ENCODE measurements at places on chromosomes 5 and 9. TPM values are rescaled to one million over a fixed set of nuclear protein-coding genes. Genes with fewer than 3 reads are reported as not detected.

DNA sequence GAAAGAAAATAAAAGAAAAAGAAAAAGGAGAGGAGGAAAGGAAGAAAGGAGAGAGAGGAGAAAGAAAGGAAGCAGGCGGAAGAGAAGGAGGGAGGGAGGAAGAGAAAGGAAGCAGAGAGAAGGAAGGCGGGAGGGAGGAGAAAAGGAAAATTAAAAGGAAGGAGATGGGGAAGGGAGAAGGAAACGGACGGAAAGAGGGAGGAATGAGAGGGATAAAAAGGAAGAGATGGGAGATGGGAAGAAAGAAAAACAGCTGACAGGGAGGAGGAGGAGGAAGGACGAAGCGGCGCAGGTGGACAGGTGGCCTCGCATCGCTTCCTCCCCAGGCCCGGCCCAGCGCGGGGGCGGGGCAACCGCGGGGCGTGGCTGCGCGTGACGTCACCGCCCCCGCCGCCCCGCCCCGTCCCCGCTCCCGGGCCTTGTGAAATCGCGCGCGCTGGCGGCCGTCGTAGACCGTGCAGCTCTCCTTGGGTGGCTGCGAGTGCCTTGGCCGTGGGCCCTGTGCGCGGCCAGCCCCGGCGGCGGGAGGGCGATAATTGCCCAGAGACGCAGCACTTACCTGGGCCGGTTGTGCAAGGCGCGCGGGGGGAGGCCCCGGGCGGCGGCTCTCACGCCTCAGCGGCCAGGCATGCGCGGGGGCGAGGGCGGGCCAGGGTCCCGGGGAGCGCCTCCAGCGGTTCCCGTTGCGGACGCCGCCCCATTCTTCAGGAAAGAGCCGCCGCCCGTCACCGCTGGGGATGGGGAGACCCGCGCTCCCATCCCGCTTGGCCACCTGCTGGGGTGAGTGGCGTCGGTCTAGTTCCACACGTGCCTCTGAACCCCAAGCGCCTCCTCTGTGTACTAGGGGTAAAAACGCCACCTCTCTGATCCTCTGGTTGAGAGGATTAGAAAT is 49.6 kb upstream of the FOXE1 start:
- peak; percentile 93 for ATAC-seq

- ATAC-seq, result no peak
Measured at GRCh38 chr9:2663461-2664173, 42.0 kb downstream of the VLDLR start.

GRCh38 chr5:97839341-97840086 is 656.5 kb upstream of the RIOK2 start:
- no peak for ATAC-seq

- no peak for ATAC-seq
Measured at GRCh38 chr5:75050415-75050814, 1.9 kb downstream of the GCNT4 start.

AHRR gene
- total RNA-seq, result 0.62 TPM

DNA sequence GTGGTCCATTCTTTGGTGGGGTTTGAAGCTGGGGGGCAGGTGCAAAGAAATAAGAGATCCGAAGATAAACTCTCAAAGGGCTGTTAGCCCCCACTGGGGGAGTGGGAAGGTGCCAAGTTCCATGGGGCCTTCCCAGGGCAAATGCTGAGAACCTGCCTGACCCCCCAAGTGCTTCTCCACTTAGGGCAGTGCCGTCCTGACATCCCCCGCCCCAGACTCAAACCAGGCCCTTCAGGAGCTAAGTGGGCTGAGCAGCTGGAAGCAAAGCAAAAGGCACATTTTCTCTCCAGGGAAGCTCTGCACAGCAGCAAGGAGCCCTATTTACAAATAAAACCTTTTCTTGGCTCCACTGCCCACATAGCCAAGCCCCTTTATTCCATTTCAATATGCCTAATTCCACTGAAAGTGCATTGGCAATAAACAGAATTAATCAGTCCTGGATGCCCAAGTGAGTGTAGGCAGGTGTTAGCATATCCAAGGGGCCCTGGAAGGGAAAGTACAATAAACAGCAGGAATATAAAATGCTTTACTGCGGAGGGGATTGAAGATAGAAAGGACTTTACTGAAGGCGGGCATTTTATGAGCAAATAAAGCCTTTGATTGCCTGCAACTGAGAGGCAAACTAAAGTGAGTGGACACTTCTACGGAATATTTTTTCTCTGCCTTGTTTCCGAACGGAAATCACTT is 44.6 kb downstream of the WHRN start:
- no peak for ATAC-seq

- no peak for ATAC-seq
Measured at GRCh38 chr9:109805050-109805449, 25.1 kb downstream of the PALM2AKAP2 start.

DNA sequence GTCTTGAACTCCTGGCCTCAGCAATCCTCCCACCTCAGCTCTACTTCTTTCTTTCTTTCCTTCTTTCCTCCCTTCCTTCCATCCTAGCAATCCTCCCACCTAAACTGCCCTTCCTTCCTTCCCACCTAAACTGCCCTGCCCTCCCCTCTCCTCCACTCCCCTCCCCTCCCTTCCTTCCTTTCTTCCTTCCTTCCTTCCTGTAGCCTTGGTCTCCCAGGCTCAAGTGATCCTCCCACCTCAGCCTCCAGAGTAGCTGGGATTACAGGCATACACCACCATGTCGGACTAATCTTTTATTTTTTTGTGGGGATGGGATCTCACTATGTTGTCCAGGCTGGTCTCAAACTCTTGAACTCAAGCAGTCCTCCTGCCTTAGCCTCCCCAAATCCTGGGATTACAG is 65.8 kb downstream of the NFIB start:
- ATAC-seq, result no peak

- no peak for ATAC-seq
Measured at GRCh38 chr5:109956884-109957283, 267.2 kb downstream of the MAN2A1 start.

- ATAC-seq, result no peak
Measured at GRCh38 chr9:23829580-23830475, 3.8 kb upstream of the ELAVL2 start.

- peak; percentile 78 for ATAC-seq
Measured at GRCh38 chr5:41835645-41836044, 34.6 kb downstream of the OXCT1 start.

DNA sequence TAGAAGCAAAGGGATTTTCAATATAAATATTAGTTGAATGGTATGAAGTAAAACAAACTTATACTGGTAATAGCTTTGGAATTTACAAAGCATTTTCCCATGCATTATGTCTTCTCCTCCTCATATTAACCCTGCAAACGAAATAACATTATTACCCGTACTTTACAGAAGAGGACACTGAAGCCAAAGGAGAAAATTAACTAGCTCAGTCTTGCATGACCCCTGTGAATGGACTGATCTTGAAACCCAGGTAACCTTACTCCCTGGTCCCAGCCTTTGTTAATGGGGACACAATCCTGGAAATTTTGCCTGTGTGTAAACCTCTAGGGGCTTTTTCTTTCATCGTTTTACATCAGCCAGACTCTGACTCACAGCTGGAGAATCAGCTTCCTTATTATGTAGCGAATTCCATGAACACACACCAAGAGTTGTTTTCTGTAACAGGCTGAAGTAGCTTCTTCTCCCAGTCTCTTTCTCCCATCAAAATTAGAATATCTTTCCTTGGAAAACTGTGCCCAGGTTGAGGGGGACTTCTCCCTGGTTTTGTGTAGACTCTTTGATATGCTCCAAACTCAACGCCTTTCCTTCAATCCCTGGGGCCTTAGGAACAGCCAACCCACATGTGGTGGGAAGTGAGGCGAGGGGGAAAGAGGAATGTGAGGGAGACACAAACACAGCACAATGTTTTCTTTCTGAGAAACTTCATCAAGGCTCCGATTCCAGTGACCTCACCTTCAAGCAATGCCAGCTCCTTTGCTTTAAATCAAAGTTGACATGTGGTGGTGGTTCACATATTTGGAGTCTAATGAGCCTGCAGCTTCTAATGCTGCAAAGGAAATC is 480.9 kb upstream of the PAPPA start:
- peak; percentile 74 for ATAC-seq

GRCh38 chr9:129823542-129823934 is 398 bp downstream of the TOR1A start:
- ATAC-seq, result peak; percentile 3

DNA sequence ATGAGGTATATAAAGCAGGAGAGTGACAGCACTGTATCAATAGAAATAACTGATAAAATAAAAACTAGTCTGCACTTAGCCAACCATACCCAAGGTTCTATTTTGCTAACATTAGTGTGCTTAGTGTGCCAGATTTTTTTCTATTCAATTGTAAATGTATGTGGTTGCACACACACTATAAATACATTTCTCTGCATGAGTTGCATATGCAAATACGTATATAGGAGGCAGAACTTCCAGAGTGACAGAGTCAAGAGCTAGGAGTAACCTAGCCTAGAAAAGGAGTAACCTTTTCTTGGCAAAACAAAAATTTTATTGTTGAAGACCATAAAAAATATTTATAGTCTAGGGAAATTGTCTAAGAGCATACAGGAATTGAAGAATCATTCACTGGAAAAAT is 461.6 kb downstream of the GABRG2 start:
- no peak for ATAC-seq
